ENCODE measurements at places on chromosomes 2 and 18. TPM values are rescaled to one million over a fixed set of nuclear protein-coding genes. Genes with fewer than 3 reads are reported as not detected.

- no peaks in the 10 kb centered on the region for H3K4me1 ChIP-seq
- H3K4me3 ChIP-seq = no peak overlapping the region
- H3K36me3 ChIP-seq = peaks cover 2% of the 10 kb centered on the region
Observed at GRCh38 chr18:8501044-8501443, 108.2 kb upstream of the RAB12 start.

DNA sequence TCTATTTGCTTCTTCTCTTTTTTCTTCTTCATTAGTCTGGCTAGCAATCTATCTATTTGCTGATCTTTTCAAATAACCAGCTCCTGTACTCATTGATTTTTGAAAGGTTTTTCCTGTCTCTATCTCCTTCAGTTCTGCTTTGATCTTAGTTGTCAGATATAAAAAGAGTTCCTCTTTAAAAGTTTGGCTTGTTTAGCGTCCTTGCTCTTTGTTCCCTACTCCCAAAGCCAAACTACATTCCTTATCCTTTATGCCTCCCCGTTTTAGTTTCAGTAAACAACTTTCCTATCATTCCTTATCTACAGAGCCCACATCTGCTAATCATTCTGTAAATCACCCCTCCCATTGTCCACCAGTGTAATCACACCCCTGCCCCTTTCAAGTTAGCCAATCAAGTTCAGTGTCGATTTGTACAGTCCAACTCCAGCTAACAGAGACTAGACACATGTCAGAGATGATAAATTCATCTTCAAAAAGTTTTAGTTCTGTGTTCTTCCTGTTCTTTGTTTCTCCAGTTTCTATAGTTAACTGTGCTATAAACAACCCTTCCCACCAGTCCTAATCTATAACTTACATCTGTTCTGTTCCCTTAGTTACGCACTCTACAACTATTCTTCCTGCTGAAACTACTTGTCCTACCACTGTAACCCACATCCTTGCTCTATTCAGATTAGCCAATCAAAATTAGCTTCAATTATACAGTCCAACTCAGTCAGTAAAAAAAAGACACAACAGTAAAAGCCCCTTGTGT lies 44.4 kb downstream of the TFPI start:
- peaks cover 28% of the 10 kb centered on the region for H3K36me3 ChIP-seq
- DNase-seq = no peak
- no peaks in the 10 kb centered on the region for H3K4me1 ChIP-seq
- H3K27ac ChIP-seq = no peak overlapping the region

DNA sequence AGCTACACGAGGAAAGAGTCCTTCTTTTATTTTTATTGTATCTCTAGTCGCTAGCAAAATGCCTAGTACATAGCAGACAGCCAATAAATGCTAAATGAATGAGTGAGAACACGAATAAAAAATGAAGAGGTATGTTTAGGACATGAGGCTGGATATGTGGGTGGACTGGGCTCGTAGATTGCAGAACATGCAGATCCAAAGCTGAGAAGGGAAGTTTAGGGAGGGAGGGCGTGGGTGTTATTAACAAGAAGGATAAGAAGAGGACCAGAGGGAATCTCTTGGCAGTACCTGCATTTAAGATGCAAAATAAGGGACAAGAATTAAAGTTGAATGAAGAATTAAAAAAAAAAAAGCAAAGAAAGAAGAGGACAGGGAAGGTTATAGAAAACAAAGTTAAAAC lies 161.1 kb downstream of the MAP2 start:
- H3K27ac ChIP-seq = no peak overlapping the region
- no peaks in the 10 kb centered on the region for H3K36me3 ChIP-seq
- H3K27me3 ChIP-seq = no peaks in the 10 kb centered on the region
- DNase-seq = no peak

GRCh38 chr2:157903151-157903550 lies 27.0 kb upstream of the ACVR1 start:
- DNase-seq = no peak
- no peak overlapping the region for H3K27ac ChIP-seq
- no peaks in the 10 kb centered on the region for H3K36me3 ChIP-seq
- no peaks in the 10 kb centered on the region for H3K27me3 ChIP-seq

Gene FEV
- total RNA-seq = not detected

DNA sequence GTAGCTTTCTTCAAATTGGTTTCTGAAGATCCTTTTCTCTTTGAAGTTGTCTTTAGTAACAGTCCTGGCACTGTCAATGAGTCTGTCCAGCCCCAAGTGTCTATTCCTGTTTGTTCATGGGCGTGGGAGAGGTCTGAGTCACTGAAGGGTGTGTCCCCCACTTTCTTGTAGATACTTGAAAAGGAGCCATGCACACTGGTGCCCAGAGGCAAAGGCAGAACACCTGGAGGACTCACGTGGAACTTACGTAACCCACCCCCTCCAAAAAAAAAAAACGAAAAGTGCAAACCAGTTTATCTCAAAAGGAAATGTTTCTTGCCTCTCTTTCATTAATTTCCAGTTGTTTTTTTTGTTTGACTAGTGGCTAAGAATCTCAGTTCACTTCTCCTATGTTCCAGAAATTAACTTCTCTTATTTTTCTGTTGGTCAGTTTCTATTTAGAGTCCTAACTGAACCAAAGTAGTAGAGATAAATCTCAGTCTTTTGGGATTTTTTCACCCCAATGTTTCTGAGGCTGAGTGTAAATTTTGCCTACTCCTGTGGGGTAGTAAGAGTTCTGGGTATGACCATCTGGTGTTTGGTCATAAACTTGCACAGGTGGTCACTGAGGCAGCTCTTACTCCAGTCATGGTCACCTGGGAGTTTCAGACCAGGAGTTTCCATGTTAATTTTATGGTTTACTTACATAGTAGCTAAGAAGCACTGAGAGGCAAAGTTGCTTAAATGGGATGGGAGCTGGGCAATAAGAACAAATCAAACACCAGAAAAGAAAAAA lies 54.9 kb downstream of the DSC3 start:
- H3K4me1 ChIP-seq = peaks cover 16% of the 10 kb centered on the region
- H3K27ac ChIP-seq = peak overlapping the region; percentile 91
- peak; percentile 98 for DNase-seq
- peaks cover 5% of the 10 kb centered on the region for H3K36me3 ChIP-seq
- peak overlapping the region; percentile 47 for H3K4me3 ChIP-seq

Gene ASAP2
- total RNA-seq = 80.8 TPM

DNA sequence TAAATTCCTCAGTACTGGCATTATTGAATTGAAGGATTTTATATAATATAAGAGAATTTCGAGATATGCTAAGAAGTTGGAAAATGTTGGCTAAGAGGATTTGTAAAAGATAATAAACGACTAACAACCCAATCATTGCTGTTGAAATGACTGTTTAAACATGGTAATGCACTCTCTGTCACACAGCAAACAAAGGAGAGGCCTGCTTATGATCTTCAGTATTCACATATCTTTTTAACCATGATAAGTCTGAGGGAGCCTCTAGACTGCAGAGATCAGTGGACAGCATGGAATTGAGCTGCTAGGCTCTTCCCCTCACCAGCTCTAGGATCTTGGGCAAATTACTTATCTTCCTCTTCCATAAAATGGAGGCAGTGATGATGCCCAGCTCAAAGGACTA lies 2.7 kb downstream of the KCTD18 start:
- H3K4me1 ChIP-seq = peaks cover 9% of the 10 kb centered on the region
- H3K36me3 ChIP-seq = peaks cover 29% of the 10 kb centered on the region
- no peak overlapping the region for H3K27ac ChIP-seq
- DNase-seq = no peak
- no peaks in the 10 kb centered on the region for H3K27me3 ChIP-seq

GRCh38 chr2:62202019-62202722 lies 6.3 kb downstream of the B3GNT2 start:
- DNase-seq = no peak
- peaks cover 6% of the 10 kb centered on the region for H3K36me3 ChIP-seq
- H3K27ac ChIP-seq = no peak overlapping the region
- peaks cover 34% of the 10 kb centered on the region for H3K4me1 ChIP-seq

DNA sequence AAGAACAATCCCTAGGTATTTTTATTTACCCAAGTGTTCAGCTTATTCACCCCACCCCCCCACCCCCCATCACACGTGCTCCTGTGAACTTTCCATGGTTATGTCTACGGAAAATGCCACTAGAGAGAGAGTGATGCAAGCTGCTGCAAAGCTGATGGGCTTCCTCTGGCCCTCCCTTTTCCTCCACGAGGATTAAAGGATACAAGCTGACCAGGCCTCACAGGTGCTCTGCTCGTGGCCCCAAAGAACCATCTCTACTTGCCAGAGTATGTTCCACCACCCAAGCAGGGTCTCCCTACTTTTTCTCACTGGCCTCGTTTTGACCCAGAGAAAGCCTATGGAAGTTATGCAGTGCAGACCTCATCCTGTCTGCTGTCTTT lies 342.6 kb downstream of the CELF4 start:
- H3K27me3 ChIP-seq = no peaks in the 10 kb centered on the region
- no peaks in the 10 kb centered on the region for H3K4me1 ChIP-seq
- no peak overlapping the region for H3K4me3 ChIP-seq
- no peak overlapping the region for H3K27ac ChIP-seq
- no peaks in the 10 kb centered on the region for H3K36me3 ChIP-seq
- no peak for DNase-seq

GRCh38 chr18:77632758-77633157 lies 383.1 kb downstream of the GALR1 start:
- no peak for DNase-seq
- H3K27me3 ChIP-seq = no peaks in the 10 kb centered on the region
- no peak overlapping the region for H3K4me3 ChIP-seq
- no peak overlapping the region for H3K27ac ChIP-seq
- no peaks in the 10 kb centered on the region for H3K36me3 ChIP-seq
- peaks cover 10% of the 10 kb centered on the region for H3K4me1 ChIP-seq

- no peaks in the 10 kb centered on the region for H3K27me3 ChIP-seq
Observed at GRCh38 chr2:120650022-120650644, 85.5 kb upstream of the GLI2 start.

- no peak overlapping the region for H3K27ac ChIP-seq
- no peaks in the 10 kb centered on the region for H3K36me3 ChIP-seq
- no peak overlapping the region for H3K4me3 ChIP-seq
- no peaks in the 10 kb centered on the region for H3K4me1 ChIP-seq
- no peak for DNase-seq
- H3K27me3 ChIP-seq = no peaks in the 10 kb centered on the region
Observed at GRCh38 chr2:164458792-164459191, 162.5 kb downstream of the GRB14 start.

DNA sequence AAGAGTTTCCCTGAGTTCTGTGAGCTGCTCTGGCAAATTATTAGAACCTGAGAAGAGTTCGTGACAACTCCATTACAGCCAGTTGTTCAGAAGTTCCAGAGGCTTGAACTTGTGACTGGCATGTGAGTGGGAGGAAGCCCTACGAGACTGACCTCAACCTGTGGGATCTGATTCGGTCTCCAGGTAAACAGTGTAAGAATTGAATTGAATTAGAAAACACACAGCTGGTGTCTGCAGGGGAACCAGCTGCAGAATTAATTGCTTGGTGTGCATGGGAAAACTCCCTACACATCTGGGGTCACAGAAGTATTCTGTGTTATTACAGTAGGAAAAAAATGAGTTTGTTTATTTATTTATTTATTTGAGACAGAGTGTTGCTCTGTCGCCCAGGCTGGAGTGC lies 14.0 kb upstream of the ITSN2 start:
- H3K4me3 ChIP-seq = no peak overlapping the region
- H3K27ac ChIP-seq = no peak overlapping the region
- no peaks in the 10 kb centered on the region for H3K4me1 ChIP-seq
- no peaks in the 10 kb centered on the region for H3K27me3 ChIP-seq
- DNase-seq = no peak
- no peaks in the 10 kb centered on the region for H3K36me3 ChIP-seq

GRCh38 chr2:65974067-65974723 lies 460.7 kb upstream of the MEIS1 start:
- no peak overlapping the region for H3K4me3 ChIP-seq
- peak; percentile 23 for DNase-seq
- no peaks in the 10 kb centered on the region for H3K36me3 ChIP-seq

GRCh38 chr2:106127282-106127771 lies 66.8 kb downstream of the UXS1 start:
- H3K27ac ChIP-seq = no peak overlapping the region
- H3K4me1 ChIP-seq = peaks cover 12% of the 10 kb centered on the region
- H3K36me3 ChIP-seq = peaks cover 7% of the 10 kb centered on the region
- H3K4me3 ChIP-seq = no peak overlapping the region
- DNase-seq = peak; percentile 17
- no peaks in the 10 kb centered on the region for H3K27me3 ChIP-seq

Gene PLCD4
- 0.40 TPM for total RNA-seq

- H3K4me3 ChIP-seq = no peak overlapping the region
- no peaks in the 10 kb centered on the region for H3K4me1 ChIP-seq
- H3K36me3 ChIP-seq = peaks cover 73% of the 10 kb centered on the region
- peak; percentile 72 for DNase-seq
- H3K27me3 ChIP-seq = no peaks in the 10 kb centered on the region
- H3K27ac ChIP-seq = no peak overlapping the region
Observed at GRCh38 chr2:11446733-11447248, 19.2 kb downstream of the E2F6 start.

DNA sequence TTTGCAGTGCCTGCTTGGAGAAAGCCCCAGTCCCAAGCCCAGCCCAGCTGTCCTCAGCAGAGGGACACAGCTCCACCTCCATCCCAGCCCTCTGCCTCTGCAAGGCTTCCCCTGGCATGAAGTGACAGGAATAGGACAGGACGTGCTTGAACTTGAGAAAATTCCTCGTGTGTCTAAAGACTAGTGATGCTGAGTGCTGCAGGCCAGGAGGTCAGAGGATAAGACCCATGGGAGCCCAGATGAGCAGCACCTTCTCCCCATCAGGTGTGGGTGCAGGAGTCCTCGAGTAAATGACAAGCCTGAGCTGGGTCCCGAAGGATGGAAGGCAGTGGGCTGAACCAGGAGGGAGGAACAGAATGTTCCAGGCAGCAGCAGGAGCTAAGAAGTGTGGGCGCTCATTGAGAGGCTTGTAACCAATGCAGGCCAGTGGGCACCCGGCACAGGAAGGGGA lies 67.8 kb upstream of the UXS1 start:
- no peak overlapping the region for H3K27ac ChIP-seq
- H3K27me3 ChIP-seq = no peaks in the 10 kb centered on the region
- peaks cover 6% of the 10 kb centered on the region for H3K36me3 ChIP-seq
- no peak for DNase-seq

DNA sequence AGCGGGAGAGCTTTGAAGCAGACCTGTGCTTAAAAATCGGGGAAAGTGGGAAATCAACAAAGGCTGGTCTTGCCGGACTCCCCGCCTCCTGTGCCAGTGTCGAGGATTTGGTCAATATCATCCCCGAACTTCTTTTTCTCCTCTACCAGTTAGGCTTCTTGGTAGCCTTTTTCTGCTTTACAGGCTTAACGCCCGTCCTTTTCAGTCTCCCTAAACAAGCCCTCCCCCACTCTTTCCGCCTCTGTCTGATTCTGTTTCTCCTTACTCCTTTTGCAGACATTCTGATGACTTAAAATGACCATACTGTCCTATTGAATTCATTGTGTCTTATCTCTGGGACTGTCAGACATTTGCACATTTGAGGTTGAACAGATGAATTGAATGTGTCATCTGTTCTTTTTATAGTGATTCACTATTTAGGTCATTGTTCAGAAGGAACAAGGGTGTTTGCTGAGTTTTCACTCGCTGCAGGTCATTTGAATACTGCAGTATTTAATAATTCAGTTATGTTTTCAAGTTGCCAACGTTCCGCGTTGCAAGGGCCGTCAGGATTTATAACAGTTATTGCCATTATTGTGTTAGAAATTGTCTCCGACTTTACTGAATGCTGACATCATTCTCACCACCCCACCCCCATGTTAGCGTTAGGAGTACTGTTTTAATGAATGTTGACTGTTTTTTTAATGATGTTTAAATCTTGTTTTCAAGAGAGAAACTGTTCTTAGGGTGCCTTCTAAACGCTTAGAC lies 1.1 kb downstream of the ITGAV start:
- H3K36me3 ChIP-seq = no peaks in the 10 kb centered on the region
- peak overlapping the region; percentile 76 for H3K4me3 ChIP-seq
- H3K27me3 ChIP-seq = no peaks in the 10 kb centered on the region
- DNase-seq = peak; percentile 57
